Astrocyte (in vitro differentiated cells and primary cell): ENCODE measurements at places on chromosomes 1 and 21. TPM values are rescaled to one million over a fixed set of nuclear protein-coding genes. Genes with fewer than 3 reads are reported as not detected.

Gene NES
- 280 and 310 TPM in 2 replicates for total RNA-seq

DNA sequence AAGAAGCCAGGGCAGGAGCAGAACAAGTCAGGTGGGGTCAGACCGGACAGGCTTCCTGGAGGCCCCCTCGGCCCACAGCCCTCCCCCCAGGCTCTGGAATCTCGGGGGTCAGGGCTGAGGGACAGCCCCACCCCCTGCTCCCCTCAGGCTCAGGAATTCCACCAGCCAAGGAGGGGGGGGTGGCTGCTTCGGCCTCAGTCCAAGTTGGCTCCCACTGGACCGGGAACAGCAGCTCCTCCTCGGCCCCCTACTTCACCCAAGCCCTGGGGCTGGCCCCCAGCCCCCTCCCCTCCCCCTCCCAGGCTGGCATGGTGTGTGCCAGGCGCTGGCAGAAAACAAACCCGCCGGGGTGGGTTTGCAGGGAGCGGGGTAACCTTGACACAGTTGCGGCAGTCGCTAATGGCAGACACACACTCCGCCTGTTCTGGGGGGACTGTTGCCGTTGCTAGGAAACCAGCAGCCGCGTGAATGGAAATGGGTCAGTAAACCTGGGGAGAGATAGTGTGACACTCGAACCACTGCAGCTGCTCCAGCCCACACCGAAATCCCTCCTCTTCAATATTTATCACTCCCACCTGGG lies 32.4 kb downstream of the AHDC1 start:
- DNase-seq: no peak
- no peaks in the 10 kb centered on the region for H3K27me3 ChIP-seq
- no peak overlapping the region for H3K27ac ChIP-seq
- H3K4me3 ChIP-seq: no peak overlapping the region
- peaks cover 61% of the 10 kb centered on the region for H3K4me1 ChIP-seq
- H3K36me3 ChIP-seq: no peaks in the 10 kb centered on the region

Gene LRRN2
- total RNA-seq: 4.9 and 5.9 TPM in 2 replicates

Gene SERTAD4
- 2.9 and 4.6 TPM in 2 replicates for total RNA-seq

GRCh38 chr1:147585640-147586383 lies 44.5 kb downstream of the BCL9 start:
- DNase-seq: peak; percentile 18
- H3K4me3 ChIP-seq: no peak overlapping the region
- H3K27ac ChIP-seq: no peak overlapping the region
- no peaks in the 10 kb centered on the region for H3K27me3 ChIP-seq
- no peaks in the 10 kb centered on the region for H3K36me3 ChIP-seq
- H3K4me1 ChIP-seq: peaks cover 10% of the 10 kb centered on the region
